NCI-H187 treated with DMSO at 0.1 percent for 48 hours (cell line): ENCODE measurements at places on chromosomes 2 and 18.

- no peak for DNase-seq
Observed at GRCh38 chr2:36238106-36238505, 117.5 kb upstream of the CRIM1 start.

DNA sequence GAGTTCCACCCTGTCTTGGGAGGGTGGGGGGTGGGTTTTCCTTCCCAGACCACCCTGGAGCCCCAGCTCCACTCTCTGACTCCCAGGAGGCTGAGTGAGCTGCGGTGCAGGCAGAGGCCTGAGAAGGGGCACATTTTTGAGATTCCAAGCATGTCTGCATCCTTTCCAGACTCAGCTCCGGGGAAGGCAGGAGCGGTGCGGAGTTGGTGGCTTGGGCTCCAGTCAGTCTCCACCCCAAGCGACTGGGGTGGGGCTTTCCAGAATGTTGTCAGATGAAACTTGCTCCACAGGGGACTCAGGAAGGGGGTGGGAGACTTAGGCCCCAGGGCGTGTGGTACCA is 44.2 kb upstream of the HS6ST1 start:
- DNase-seq = no peak

DNA sequence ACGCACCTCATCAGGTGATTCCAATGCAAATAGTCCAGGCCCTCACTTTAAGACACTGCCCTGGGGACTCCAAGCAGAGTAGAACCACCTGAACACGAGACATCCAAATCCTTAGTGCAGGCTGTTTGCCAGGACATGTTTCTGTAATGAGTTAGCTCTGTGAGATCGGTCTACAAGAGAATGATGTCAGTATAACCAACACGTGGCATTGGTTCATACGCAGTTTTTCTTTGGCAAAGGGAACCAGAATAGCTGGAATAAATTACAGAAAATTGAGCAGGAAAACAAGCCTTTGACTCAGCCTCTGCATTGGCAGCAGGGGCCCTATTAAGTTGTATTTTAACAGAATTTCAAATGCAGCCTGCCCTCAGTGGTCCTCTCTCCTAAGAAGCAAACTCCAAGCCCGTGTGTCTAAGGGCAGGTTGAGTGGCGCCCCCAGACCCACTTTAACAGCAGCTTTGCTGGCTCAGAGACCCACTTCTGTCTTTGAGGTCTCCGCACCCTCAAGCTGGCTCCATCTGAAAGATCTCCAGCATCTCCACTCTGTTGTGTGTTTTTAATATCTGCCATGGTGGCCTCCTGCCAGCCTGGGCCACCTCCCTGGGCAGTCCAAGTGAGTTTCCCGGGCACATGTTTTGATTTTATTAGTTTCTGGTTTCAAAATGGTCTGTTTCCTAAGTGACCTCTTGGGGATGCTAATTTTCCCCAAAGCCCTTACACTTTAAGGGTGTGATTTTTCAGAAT is 61.3 kb downstream of the ALPK2 start:
- no peak for DNase-seq

GRCh38 chr2:23289671-23290070 is 95.3 kb upstream of the KLHL29 start:
- no peak for DNase-seq
